ENCODE measurements at places on chromosomes 3 and 15. TPM values are rescaled to one million over a fixed set of nuclear protein-coding genes. Genes with fewer than 3 reads are reported as not detected.
A peak's percentile ranks its signal among the peaks of the same experiment; 100 is the strongest.

C3orf85 gene
- total RNA-seq: not detected

DNA sequence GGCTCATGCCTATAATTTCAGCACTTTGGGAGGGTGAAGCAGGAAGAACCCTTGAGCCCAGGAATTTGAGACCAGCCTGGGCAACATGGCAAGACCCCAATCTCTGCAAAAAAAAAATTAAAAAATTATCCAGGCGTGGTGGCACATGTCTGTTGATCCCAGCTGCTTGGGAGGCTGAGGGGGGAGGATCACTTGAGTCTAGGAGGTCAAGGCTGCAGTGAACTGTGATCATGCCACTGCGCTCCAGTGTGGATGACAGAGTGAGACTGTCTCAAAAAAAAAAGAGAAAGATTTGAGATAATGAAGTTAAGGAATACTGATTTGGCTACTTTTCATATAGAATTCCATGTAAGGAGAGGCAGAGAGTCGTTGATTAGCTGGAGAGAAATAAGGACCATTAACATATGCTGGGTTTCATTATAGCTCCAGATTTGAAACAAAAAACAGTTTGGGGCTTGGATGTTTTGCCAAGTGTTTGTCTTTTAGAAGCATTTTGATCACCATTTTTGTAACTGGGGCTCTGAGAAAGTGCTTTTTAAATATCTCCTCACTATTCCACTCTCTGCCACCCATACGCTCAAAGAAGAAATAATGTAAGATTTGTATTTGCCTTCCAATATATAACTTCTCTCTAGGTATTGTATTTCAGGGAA is 214.2 kb downstream of the FEZF2 start:
- DNase-seq: peak; percentile 24

- peak; percentile 20 for DNase-seq
These were observed 45.8 kb upstream of the SEC13 start for GRCh38 chr3:10366651-10367101.

DNA sequence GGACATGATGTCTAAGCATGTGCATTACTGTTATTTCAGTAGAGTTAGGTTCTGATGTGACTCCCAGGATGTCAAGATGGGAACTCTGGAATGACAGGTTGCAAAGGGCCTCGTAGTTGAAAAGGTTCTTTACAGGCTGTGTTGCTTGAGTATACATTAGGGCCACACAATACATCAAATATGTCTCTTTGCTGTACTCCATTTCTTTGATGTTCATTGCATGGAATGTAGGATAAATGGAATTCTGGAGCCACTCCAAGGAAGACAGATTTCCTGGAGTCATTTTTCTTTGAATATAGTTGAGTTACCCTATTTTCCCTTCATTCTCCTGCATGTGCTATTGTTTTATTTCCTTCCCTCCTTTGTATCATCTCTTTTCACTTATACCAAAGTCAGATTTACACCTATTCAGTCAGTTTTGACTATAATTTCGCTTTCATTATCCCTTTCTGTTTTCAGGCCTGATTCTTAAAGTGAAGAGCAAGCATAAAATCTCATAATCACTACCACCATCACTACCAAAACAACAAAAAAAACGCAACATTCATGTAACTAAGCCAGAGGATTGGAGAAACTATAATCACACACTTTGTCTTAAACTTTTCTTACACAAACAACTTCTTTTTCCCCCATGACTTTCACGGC is 61.2 kb upstream of the PTX3 start:
- peak; percentile 18 for DNase-seq

DNA sequence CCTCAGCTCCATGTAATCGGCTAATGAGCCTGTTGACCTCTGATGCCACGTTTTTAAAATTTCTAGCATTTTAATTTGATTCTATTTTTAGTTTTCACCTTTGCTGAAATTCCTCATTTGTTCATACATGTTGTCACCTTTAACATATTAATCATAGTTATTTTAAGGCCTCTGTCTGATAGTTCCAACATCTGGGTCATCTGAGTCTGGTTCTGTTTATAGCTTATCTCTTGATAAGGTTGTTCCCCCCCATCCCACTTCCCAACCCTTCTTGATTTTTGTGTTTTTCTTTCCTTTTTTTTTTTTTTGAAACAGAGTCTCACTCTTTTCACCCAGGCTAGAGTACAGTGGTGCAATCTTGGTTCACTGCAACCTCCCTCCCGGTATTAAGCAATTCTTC is 36.4 kb downstream of the MAP2K1 start:
- no peak for DNase-seq

Data from muscle of leg (tissue), 16 donors.